RWPE1 (cell line): ENCODE measurements at places on chromosomes 7 and 10.

GRCh38 chr7:945147-945555 is 9.3 kb downstream of the ADAP1 start:
- DNase-seq = no peak

GRCh38 chr7:29341156-29341555 is 146.6 kb downstream of the CHN2 start:
- no peak for DNase-seq

DNA sequence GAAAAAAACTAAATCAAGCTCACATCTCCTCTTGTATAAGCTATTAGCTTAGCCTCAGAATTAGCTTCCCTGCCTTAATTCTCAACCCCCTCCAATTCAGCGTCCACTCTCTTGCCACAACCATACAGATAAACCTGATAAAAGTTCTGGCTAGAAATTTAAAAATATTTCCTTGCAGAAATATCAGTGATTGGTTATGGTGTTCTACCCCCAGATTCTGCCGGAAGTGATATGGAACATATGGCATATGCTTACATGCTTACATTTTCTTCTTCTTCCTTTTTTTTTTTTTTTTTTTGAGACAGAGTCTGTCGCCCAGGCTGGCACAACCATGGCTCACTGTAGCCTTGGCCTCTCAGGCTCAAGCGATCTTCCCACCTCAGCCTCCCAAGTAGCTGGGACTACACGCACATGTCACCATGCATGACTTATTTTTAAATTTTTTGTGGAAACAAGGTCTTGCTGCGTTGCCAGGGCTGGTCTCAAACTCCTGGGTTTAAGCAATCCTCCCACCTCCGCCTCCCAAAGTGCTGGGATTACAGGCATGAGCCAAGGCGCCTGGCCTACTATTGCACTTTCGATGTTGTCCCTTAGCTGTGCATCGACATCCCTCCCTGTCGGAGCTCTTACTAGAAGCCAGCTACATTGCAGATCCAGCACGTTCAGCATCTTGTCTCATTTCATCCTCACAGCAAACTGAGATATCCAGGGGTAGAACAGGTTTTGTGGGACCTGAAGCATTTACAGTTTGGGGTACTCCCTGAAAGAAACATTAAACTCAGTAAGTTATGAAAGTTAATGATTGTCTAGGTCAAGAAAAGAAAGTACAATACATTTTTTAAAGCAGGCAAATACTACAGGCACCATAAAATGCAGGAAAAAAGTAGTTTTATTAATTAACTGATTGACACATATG is 205.6 kb upstream of the TCF7L2 start:
- no peak for DNase-seq

GRCh38 chr10:85851934-85852333 is 514.7 kb downstream of the GRID1 start:
- DNase-seq = no peak

DNA sequence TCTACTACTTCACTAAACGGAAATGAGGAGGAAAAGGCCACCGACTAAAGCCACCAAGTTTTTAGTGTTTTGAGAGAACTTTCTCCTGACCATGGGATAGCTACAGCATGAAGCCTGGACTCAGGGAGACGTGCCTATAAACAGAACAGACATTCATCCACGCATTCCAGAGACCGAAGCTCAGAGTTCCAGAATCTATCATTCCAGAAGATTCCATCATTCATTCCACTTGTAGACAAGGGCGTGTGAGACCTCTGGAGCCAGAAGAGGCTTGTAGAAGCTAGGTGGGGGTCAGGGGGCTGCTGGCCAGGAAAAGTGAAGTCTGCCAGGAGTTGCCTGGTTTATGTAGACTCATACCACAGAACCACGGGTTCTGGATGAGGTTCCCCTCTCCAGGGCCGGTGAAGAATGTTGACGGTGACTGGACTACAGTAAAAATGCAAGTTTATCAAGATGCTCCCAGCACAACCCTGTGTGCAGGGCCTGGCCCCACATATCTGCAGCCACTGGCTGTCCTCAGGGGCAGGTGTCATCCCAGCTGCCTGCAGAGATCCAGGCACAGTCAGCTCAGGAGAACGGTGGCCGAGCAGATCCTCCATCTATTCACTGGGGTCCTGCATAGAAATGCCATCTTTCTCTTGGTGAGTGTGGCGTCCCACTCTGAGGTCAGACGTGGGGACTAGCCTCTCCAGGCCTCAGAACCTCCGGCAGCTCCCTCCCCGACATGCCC is 215.7 kb downstream of the USP6NL start:
- DNase-seq = no peak
